Glomerular endothelial cell (primary cell): ENCODE measurements at places on chromosomes 11 and 22.

GRCh38 chr11:73195191-73196007 lies 22.7 kb upstream of the P2RY2 start:
- no peak for DNase-seq

DNA sequence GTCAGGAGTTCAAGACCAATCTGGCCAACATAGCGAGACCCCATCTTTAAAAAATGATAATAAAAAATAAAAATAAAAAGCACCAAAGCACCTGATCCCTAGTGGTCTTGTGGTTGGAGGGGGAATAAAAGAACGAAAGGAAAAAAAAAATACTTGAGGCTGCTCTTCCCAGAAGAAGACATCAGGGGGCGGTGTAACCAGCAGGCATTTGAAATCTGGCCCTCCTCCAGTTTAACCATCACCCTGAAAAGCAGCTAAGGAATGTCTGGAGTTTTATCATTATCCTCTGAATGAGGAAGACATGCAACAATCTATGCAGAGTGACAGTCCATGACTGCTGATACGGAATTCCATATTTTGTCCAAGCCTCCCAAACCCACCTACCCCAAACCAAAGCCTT lies 5.6 kb upstream of the KCTD17 start:
- DNase-seq = no peak

DNA sequence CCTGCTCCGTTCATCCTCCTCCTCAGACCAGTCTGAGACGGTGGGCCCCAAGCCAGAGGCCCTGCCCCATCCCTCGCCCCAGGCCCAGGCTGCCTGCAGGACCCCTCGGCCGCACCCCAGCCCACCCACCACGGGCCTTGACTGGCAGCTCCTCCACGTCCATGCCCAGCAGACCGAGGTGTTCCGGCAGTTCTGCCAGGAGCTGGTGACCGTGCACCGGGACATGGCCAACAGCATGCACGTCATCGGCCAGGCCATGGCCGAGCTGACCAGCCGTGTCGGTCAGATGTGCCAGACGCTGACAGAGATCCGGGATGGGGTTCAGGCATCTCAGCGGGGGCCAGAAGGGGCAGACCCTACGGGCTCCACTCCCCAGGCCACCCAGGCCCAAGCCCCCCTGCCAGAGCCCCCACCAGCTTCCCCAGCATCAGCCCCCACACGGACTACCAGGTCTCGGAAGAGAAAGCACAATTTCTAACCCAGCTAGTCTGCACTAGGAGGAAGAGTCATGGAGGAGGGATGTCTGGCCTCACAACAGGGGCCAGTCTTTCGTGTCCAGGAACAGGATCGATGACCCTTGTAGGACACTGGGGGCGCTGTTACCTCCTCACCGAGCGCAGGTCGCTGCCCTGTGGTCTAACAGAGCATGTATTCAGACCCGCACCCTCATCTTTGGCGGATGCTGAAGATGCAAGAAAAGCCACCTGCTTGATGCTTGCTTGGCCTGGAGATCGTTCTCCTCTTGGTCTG lies 66.3 kb downstream of the PRDM11 start:
- DNase-seq = no peak

DNA sequence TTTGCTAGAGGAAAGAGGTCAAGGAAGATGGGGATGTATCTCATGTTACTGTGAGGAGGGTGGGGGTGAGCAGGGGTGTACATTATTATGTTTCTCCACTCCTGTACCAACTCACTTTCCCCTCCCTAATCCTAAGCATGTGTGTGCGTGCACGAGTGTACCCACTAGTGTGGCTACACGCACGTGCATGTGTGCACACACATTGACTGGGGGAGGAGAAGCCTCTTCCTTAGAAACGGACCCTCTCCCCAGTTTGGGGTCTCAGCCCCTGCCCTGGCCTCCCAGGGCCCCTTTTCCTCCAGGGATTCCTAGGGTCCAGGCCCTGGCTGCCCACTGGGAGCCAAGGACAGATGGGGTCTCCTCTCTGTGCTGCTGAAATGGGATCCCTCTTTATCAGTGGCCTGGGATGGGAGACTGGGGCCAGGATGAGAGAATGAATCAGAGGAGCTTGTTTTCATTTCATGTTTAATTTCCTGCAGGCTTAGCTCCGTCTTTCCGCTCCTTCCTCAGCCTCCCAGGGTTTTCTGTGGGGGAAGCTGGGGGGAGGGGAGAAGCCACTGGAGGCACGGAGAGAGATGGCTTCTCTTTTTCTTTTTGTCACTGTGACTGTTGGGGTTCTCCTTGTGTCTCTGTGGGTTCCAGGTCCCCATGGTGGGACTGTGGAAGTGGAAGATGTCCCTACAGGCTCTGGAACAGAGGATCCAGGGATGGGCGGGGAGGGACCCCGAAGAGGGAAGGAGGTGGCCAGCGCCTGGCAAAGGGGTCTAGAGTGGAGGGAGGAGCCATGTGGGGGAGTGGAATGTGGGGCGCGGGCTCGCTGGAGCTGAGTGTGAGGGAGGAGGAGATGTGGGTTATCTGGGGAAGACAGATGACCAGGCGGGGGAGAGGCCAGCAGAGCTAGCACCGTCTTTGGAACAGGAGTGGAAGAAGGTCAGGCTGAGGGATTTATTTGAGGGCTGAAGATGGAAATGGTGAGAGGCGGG lies 40.3 kb downstream of the ALX4 start:
- no peak for DNase-seq

DNA sequence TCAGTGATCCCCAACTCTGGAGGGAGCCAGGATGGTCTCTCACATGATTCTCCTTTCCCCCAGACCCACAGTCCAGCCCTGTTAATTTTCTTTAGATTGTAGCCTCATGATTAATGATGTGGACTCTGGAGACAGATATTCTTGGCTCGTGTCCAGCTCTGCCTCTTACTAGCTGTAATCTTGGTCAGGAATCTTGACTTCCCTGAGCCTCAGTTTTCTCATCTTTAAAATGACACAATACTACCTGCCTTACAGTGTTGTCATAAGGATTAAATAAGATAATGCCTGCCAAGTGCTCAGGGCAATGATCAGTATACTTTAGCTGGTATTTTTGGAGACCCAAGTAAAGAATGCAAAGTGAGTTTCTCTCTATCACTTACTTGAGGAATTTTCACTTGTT lies 60.0 kb downstream of the SPECC1L start:
- DNase-seq = no peak

- DNase-seq = no peak
These were observed 349 bp downstream of the TSSC4 start for GRCh38 chr11:2400762-2401435.

GRCh38 chr11:95232666-95233065 lies 1.7 kb upstream of the SESN3 start:
- DNase-seq = no peak
